ENCODE measurements at places on chromosomes 7 and 10. TPM values are rescaled to one million over a fixed set of nuclear protein-coding genes. Genes with fewer than 3 reads are reported as not detected.
A peak's percentile ranks its signal among the peaks of the same experiment; 100 is the strongest.

- no peak for DNase-seq
Observed at GRCh38 chr7:6254866-6255265, 17.6 kb downstream of the CYTH3 start.

GRCh38 chr7:7164591-7164990 lies 17.8 kb upstream of the C1GALT1 start:
- DNase-seq: no peak

The MRC1 gene
- not detected for total RNA-seq

DNA sequence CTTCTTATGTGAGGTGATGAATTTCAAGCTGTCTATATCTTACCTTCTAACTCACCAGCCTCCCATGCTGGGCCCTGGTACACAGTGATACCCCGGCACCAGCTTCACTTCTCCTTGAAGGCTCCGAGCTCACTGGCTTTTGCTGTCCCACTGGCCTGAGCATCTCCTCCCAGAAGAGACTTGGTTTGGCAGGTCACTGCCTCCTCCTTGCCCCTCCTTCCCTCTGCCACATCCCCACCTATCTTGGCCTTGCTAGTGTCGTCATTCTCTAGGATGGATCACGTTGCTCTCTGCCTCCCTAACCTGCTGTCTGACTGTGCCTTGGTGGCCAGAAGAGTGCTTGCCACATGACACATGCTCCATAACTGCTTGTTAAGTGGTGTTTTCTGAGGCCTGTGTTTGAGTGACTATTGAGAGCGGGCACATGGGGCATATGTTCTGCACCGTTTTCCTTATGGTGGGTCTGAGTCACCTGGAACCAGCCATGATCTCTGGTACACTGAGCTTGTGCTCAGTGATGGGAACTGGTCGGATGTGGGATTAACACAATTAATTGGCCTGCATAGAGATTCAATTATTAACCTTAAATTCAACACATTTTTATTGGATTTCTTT lies 86.5 kb downstream of the TMEM178B start:
- DNase-seq: no peak

The OR2A12 gene
- not detected for total RNA-seq

- no peak for DNase-seq
Observed at GRCh38 chr7:34371922-34372321, 286.1 kb upstream of the NPSR1 start.

DNA sequence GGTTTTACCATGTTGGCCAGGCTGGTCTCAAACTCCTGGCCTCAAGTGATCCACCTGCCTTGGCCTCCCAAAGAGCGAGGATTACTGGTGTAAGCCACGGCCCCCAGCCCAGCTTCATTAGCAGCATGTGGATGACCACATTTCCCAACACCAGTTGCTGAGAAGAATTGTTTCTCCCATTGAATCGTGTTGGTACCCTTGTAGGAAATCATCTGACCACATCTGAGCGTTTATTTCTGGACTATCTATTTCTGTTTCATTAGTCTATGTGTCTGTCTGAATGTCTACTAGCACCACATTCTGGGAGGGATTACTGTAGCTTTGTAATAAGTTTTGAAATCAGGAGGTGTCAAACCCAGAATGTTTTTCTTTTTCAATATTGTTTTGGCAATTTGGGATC lies 89.6 kb downstream of the LCOR start:
- DNase-seq: no peak

The MYL10 gene
- not detected for total RNA-seq

DNA sequence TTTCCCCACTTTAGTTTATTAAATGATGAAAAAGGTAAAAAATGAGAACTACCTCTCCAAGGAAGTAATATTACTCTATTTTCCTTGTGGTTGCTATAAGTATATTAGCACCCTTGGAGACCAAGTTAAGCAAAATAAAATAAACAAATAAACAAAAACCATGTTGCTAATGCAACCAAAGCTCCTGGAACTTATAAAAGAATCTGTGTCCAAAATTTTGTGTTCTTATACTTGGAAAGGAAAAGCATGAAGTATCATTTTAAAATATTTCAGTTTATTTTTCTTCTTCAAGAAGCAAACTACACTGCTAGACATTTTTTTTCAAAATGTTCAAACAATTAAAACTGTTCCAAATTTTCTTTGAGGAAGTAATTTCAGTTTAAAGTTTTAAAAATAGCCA lies 441.9 kb upstream of the LRRTM3 start:
- DNase-seq: no peak

DNA sequence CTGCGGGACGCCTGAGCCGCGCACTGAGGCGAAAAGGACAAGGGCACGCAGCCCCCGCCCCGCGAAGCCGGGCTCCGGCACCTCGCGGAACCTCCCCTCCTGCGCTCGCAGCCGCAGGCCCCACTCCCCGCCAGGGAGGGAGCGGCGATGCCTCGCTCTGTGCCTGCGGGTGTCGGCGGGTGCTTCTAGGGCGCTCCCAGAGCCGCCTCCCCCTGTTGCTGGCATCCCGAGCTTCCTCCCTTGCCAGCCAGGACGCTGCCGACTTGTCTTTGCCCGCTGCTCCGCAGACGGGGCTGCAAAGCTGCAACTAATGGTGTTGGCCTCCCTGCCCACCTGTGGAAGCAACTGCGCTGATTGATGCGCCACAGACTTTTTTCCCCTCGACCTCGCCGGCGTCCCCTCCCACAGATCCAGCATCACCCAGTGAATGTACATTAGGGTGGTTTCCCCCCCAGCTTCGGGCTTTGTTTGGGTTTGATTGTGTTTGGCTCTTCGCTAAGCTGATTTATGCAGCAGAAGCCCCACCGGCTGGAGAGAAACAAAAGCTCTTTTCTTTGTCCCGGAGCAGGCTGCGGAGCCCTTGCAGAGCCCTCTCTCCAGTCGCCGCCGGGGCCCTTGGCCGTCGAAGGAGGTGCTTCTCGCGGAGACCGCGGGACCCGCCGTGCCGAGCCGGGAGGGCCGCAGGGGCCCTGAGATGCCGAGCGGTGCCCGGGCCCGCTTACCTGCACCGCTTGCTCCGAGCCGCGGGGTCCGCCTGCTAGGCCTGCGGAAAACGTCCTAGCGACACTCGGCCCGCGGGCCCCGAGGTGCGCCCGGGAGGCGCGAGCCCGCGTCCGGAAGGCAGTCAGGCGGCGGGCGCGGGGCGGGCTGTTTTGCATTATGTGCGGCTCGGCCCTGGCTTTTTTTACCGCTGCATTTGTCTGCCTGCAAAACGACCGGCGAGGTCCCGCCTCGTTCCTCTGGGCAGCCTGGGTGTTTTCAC lies 519 bp downstream of the ITGB8 start:
- peak; percentile 70 for DNase-seq

- DNase-seq: peak; percentile 14
Observed at GRCh38 chr7:129110258-129110981, 34.1 kb upstream of the TSPAN33 start.

GRCh38 chr7:90459888-90460287 lies 9.6 kb upstream of the PTTG1IP2 start:
- DNase-seq: peak; percentile 14

DNA sequence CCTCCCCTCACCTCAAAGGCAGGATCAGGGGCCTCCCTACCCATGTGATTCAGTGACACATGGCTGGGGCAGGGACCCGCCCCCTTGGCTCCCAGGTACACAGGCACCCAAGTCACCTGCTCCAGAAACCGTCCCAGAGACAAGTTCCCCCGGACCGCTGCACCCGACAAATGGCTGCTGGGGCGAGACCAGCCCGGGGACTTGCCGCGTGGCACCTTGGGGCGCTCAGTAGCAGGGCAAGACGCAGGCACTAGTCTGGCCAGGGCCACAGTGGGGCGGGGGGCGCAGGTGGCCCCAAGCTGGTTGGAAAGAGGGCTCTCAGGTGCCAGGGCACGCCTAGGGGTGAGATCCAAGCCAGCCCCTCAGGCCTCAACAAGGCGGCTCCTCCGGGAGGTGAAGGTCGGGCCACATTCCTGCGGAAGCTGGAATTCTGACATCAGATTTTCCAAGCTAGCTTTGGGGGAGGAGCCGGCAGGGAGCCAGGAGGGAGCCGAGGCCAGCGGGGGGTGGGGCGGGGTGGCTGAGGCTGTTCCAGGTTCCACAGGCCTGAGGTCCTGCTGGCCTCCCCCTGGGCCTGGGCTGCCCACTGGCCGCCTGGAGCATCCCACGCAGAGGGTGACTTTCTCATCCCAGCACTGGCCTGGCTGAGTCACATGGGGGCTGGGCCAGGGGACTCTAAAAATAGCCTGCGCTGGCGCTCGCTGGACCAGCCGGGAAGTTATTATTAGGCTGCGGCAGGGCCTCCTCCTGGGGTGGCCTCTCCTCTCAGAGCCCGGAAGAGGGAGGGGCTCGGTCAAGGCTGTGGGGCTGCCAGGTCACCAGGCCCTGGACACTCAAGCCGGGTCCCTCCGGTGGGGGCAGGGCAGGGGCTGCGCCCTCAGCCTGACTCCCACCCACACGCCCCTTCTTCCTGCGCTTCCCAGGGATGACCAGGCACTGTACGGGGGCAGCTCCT lies 20.5 kb upstream of the INPP5A start:
- peak; percentile 83 for DNase-seq

DNA sequence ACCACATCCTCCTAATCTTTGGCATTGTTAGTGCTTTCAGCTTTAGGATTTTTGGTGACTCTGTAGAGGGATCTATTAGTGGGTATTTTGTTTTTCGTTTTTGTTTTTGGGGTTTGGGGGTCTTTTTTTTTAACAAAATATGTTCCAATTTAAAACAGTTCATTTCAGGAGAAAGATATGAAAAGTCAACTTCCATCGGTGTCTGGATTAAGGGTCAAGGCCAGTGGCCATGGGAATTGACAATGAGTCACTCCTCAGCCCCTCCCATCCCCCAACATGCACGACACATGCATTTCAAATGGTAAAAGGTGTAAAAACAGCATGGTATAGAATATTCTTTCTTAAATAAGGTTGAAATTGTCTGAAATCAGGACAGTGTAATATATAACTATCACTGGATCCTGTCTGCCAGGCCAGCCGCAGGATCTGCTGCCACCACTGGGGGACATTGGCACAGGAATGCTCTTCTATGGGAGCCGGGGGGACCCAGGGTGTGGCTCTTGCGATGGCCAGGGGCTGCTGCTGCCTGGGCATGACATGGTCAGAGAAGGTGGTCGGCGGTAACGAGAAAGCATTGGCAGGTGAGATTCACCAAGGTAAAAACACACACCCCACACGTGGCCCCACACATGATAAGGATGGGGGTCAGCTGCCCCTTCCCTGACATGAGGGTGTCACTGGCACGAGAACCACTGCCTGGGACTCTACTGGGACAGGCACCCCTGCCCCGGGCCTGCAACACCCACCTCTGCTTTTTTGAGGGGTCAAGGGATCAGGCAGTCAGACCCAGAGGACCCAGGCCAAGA lies 126.2 kb upstream of the KCTD7 start:
- no peak for DNase-seq

The TWIST1 gene
- total RNA-seq: 16.1 TPM

The FAM237B gene
- not detected for total RNA-seq

- DNase-seq: no peak
Observed at GRCh38 chr7:33842150-33842549, 63.2 kb upstream of the BMPER start.

DNA sequence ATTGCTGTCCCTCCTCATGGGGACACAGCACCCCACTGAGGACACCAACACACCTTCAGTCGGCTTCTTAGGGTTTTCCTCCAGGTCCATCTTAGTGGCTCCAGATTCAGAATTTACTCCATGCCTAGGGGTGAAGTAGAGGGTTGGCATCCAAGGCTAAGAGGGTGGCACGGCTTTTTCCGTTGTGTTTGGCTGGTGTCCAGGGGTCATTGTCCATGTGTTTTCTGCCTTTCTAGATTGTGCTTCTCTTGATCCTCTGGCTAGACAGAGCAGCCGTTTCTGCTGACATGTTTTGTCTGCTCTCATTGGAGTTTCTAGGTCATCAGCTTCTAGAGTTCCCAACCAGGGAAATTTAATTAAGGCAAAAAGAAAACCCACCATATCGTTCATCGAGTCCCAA lies 291.6 kb upstream of the CELF2 start:
- DNase-seq: no peak

The C10orf105 gene
- not detected for total RNA-seq

DNA sequence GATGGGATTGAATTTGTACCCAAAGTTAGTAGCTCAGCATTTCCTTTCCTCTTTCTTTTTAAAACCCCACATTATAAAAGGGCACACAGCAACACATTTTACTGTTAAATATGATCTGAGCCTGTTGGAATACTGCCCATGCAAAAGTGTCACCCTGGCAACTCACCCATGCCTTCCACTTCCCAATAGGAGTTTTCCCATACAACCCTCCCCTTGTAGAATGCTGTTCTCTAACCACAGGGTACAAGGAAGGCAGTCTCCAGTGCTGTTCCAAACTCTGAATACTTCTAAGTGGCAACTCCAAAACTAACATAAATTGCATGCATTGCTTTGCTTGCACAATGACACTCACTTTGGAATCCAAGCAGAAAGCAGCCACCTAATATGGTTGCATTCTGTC lies 60.8 kb downstream of the NRCAM start:
- no peak for DNase-seq

GRCh38 chr10:76356557-76356956 lies 925.1 kb downstream of the LRMDA start:
- no peak for DNase-seq

- no peak for DNase-seq
Observed at GRCh38 chr10:93773120-93773519, 15.4 kb downstream of the LGI1 start.

The LSM5 gene
- 87.3 TPM for total RNA-seq

The RPEL1 gene
- not detected for total RNA-seq

DNA sequence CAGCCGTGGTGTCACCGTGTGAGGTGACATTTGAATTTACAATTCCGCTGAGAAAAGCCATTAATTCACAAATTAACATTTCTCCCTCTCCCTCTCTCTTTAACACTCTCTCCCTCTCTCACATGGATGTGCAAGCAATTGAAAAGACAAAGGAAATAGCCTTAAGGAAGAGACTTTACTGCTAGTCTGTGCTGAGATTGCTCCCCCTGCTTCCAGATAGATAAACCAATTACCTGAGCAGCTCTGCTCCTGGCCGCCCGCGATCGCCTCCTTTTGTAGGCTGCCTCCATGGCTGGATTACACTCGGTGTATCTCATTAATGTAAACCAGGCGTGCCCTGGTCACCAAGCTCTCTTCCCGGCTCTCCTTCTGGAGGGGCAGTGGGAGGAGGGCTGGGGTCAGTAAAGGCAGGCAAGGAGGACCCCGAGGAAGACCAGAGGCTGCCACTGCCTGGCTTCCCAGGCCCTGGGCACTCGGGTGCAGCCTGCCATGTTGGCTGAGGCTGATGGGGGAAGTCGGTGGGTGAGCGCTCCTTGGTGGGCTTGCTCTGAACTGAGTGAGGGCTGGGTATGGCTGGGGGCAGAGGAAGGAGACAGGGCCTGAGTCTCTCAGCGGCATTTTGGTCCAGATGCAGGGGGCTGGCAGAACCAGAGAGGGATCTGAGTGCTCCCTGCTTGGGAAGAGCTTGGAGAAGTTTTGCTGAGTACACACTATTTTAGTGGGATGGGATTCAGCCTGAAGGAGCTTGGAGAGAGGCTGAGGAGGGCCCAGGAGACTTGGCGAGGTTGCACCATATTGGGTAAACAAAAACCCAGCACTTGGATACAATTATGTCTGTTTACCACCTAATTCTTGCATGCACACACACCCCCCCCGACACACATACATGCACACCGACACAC lies 42.9 kb downstream of the PAX2 start:
- no peak for DNase-seq

GRCh38 chr10:35040760-35041501 lies 49.2 kb downstream of the CUL2 start:
- DNase-seq: peak; percentile 45

The PNLIPRP2 gene
- not detected for total RNA-seq

GRCh38 chr10:5565671-5566581 lies 41.2 kb downstream of the CALML3 start:
- DNase-seq: peak; percentile 65

The MXI1 gene
- 16.9 TPM for total RNA-seq

The MSS51 gene
- total RNA-seq: 2.4 TPM

- DNase-seq: peak; percentile 93
Observed at GRCh38 chr7:102273749-102274712, 12.6 kb upstream of the SH2B2 start.
